GM10248 (cell line): ENCODE measurements at places on chromosomes 3 and 15.

DNA sequence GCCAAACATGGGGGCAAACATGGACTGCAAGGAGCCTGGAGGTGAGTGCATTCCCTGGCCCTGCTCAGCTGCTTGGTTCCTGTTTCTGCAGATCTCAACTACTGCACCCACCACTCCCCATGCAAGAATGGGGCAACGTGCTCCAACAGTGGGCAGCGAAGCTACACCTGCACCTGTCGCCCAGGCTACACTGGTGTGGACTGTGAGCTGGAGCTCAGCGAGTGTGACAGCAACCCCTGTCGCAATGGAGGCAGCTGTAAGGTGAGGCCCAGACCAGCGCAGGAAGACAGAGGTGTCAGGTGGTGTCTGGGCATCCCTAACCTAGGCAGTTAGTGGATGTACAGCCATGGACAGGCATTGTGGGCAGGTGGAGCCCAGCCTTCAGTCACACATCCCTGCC lies 5.3 kb downstream of the DLL4 start:
- no peak for DNase-seq

DNA sequence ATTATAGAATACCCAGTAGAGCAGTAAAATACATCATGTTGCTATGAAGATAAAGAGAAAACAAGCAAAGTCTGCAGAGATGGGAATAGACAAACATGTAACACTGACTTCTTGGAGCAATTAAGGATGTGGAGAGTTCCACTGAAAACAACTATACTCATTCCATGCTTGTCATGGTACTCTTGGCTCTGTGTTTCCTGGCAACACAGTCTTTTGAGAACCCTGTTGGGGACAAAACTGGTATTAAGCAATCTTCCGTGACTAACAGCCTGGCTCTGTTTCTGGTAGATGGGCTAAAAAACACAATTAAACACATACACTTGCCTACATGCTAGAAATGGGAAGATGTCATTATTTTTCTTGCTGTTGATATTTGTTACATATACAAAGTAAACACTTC lies 1212.3 kb upstream of the GBE1 start:
- no peak for DNase-seq

DNA sequence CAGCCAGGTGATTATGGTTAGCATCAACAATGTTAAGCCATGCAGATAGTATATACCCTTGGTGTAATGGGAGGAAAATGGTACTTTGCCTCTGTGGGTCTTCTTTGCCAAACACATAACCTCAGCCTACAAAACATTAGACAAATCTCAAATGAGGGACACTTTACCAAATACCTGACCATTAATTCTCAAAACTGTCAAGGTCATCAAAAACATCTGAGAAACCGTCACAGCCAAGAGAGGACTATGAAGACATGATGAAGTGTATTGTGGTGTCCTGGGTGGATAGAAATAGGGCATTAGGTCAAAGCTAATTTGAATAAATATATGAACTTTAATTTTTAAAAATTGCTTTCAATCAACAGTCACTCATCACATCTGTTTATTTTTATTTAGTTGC lies 1036.1 kb downstream of the AGBL1 start:
- DNase-seq: no peak

DNA sequence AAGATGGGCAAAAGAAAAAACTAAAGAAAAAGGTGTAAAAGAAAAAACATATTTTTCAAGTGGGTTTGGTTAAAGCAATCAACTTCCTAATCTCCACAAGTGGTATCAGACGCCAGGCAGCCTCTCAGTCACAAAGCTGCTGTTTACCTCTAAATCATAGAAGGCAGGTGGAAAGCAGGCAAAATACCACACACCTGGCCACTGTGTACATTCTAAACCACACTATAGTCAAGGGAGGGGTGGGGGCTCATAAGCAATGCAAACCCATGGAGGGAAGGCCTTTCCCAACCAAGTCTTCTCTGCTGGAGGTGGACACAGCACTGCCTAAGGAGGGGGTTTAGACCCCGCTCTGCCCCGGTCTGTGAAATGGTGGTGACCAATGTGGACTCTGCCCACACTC lies 50.4 kb downstream of the MCF2L2 start:
- no peak for DNase-seq

DNA sequence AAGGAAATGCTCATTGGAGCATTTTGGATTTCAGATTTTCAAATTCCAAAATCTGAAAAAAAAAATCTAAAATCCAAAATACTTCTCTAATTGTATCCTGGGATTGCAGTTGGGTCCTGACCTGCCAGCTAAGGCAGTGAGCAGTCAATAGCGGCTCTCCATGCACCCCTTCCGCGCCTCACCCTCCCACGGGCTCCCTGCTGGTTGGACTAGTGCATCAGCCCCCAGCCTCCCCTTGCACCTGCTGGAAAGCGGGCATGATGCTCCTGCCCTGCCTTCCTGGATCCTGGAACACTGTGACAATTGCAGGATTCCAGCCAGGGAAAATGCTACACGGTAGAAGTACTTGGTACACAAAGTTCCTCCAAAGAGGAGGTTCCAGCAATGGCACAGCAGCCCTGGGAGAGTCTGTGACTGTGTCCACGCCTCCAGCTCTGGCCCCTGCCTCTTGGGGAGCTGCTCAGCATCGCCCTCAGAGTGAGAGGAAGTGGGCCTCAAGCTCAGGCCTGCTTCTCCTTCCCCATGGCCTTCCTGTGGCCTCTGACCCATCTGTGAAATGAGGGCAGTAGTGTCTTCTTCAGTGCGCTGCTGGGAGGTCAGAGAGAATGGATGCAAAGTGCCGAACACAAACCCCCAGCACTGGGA lies 39.5 kb upstream of the CHRNB4 start:
- DNase-seq: no peak

- DNase-seq: no peak
Measured at GRCh38 chr3:133910422-133910821, 14.7 kb upstream of the RAB6B start.

DNA sequence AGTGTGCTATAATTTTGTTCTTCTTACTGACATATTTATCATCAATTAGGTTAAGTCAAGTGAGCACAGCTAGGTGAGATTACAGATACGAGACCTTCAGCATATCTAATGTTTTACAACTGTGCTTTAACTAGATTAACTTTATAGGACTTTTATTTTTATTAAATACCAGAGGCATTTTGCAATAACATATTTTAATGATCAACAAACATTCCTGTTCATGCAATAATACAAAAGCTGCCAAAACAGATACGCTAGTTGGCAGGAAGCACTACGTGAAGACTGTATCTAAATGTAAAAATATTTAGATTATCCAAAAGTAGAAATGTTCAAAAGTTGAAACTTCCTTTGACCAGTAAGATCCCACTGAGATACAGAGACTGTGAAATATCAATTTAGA lies 139.1 kb downstream of the CBLB start:
- DNase-seq: no peak

- DNase-seq: no peak
Measured at GRCh38 chr3:79506751-79507150, 261.0 kb downstream of the ROBO1 start.

DNA sequence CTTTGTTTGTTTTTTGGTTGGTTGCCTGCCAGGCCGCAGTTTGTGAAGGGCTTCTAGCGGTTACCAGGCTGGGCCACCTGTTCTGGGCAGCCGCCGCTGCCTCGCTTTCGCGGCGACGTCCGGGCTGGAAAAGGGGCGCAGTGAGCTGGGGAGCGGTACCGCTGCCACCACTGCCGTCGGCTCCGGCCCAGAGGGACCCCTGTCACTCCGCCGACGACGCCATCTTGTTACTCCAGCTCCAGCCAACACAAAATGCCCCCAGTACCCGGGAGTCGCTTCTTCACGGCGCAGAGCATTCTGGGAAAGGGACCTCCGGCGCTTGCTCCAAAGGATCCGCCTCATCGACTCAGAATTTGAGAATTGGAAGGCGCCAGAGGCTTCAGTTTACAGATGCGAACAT lies 238.8 kb downstream of the CDIN1 start:
- no peak for DNase-seq

DNA sequence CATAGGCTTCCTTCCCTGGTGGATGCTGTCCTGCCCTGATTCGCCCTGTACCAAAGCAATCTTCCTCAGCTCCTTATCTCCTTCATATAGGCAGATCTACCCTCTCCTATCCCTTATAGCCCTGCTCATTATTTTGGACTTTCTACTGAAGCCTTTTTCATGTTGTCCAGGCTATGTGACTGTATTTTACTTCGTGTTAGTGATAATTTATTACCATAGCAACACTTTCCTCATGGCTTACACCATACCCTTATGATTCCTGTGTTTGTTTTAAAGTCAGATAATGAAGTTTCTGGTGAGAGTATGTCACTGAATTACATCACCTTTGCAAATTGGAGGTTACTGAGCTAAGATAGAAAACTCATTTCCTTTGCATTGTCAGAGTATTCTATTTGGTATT lies 352.6 kb downstream of the NLGN1 start:
- no peak for DNase-seq

- DNase-seq: no peak
Measured at GRCh38 chr3:73480187-73480672, 144.5 kb downstream of the PDZRN3 start.

DNA sequence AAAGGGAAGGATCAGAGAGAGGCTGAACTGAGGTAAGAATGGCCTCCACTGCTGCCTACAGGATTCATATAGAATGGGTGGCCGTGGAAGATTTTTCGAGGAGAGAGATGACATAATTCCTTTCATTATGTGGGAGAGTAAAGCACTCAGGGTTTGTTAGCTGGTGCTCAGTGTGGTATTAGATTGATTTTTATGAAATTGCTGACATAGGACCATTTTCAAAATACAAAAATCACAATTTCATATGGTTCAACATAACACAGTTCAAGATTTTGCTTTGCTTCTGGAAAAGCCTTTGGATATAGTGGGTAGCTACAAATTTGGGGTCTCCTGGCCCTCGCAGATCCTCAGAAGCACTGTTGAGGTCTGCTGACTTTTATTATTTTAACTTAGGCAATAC lies 95.4 kb downstream of the KCNAB1 start:
- DNase-seq: no peak

GRCh38 chr3:81709606-81710005 lies 51.8 kb downstream of the GBE1 start:
- no peak for DNase-seq

DNA sequence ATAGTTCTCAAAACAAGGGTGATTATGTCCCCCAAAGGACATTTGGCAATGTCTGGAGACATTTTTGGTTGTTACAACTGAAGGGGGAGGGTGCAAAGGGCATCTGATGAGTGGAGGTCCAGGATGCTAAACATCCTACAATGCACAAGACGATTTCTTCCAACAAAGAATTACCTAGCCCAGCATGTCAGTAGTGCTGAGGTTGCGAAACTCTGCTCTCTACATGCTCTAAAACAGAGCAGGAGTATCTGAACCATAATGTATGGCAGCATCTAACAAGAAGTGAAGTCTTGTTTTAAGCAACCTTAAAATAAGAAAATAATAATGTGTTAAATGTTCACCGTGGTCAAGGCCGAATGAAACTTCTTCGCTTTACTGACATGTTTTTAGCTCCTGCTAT lies 7.0 kb downstream of the GYG1 start:
- no peak for DNase-seq

DNA sequence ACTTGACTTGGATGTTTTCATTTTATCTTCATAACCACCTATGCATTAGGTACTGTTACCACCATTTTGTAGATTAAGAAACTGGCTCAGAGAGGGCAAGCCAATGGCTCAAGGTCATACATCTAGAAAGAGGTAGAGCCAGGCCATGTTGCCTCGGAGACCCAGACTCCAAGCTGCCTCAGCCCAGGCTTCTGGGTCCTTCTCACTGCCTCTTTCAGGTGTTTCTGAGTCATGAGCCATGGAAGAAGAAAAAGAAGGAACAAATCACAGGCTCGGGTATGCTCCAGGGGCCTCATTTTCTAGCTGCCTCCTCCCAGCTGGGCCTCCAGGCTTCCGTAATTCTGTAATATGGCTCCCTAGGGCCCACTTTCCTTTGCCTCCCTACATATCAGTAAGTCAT lies 226.5 kb upstream of the TOPAZ1 start:
- DNase-seq: no peak

DNA sequence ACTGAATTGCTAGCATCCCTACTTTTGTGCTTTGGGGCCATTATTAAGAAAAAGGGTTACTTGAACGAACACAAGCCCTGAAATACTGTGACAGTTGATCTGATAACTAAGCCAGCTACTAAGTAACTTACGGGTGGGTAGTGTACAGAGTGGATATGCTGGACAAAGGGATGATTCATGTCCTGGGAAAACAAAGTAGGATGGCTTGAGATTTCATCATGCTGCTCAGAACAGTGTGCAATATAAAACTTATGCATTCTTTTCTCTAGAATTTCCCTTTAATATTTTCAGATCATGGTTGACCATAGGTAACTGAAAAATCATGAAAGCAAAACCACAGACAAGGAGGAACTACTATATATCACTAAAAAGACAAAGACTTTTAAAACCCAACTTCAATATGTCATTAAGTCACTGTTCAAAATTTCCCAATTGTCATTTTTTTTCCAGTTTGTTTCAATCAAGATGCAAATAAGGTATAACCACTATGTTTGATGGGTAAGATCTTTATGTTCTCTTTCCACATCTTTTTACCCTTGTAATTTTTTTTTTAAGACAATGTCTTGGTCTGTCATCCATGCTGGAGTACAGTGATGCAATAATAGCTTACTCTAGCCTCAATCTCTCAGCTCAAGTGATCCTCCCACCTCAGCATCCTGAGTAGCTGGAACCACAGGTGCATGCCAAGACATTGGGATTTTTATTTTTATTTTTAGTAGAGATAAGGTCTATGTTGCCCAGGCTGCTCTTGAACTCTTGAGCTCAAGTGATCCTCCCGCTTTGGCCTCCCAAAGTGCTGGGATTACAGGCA lies 67.7 kb downstream of the IFT80 start:
- no peak for DNase-seq

DNA sequence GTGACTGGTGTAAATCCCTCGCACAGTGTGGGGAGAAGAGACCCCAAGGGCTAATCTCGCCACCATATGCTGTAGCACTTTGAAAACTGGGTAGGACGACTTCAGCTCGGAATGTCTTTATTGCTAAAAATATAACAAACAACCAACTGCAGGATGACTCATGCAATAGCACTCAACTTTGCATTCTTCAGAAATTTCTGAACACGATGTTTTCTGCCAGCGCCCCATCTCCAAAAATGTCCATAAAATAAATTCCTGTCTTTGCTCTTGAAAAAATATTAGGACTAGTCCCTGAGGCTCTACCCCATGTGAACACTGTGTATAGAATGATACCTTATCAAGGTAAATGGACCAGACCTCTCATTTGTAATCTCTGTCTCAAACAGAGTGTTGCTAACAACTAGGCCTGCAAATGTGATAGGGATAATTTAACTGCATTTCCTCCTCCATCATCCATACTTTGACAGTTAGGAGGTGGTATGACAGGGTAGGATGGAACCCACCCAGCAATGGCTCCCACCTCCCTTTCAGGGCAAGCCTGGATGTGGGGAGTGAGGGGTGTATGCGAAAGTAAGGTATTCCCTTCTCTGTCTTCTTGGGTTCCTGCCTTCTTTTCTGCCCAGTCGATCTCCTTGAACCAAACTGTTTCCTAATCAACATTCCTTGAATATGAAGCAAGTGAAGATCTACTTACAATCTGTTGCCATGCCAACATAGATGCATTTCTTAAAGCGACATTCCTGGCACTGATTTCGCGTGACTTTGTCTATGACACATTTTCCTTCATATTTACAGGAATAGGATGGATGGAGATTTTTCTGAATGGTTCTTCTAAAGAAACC lies 201.1 kb downstream of the NR1D2 start:
- DNase-seq: no peak

- no peak for DNase-seq
Measured at GRCh38 chr3:113802795-113803455, 35.7 kb upstream of the GRAMD1C start.

GRCh38 chr3:125340121-125340520 lies 35.0 kb downstream of the ZNF148 start:
- no peak for DNase-seq

GRCh38 chr3:25749031-25749581 lies 34.1 kb downstream of the NGLY1 start:
- DNase-seq: no peak
